AG10803 (cell line): ENCODE measurements at places on chromosomes 7 and 10.

DNA sequence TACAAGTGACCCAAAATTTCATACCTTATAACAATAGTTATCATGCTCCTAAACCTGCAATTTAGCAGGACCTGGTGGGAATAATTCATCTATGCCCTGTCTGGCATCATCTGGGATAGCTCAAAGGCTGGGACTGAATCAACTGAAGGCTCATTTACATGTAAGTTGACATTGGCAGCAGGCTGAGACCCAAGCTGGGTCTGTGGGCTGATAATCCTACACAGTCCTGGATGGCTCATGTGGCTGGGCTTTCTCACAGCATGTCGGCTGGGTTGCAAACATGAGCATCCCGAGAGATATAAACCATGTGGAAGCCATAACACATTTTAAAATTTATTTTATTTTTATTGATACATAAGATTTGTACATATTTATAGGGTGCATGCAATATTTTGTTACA, 19.5 kb upstream of the ABCB5 start:
- DNase-seq: no peak

DNA sequence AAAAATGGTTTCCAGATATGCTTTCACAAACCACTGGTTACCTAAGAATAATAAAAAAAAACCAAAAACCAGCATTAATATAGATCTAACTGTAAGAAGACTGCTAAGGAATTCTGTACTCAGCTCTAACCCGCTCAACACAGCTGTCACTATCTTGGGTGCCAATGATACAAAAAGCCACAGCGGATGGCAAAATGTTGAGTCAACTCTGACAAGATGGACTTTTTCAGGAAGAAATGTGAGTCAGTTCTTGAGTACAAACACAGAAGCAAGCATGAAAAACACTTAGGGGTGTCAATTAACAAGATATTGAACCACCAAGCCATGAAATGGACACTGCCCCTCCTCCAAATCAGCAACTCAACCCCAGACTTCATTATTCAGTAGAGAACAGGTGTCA, 55.0 kb downstream of the CTTNBP2 start:
- DNase-seq: no peak

DNA sequence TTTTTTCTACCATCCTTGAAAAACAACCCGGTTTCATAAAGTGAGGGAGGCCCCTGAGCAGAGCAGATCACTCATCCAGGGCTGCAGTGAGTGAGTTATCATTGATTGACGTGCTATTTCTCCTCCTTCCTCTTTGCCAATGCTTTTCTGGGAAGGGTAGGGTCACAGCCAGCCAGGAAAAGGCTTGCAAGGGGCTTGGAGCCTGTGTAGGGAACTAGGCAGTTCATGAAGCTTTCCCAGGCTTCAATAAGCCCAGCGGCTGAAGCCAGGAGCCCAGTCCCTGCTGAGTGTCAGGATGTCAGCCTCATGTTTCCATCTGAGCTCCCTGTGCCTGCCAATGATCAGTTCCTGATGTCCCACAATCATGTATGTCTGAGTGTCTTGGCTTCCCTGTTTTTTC, 584.7 kb downstream of the GALNT17 start:
- DNase-seq: no peak

GRCh38 chr7:115662120-115662519, 368.4 kb downstream of the TFEC start:
- DNase-seq: peak; percentile 17

DNA sequence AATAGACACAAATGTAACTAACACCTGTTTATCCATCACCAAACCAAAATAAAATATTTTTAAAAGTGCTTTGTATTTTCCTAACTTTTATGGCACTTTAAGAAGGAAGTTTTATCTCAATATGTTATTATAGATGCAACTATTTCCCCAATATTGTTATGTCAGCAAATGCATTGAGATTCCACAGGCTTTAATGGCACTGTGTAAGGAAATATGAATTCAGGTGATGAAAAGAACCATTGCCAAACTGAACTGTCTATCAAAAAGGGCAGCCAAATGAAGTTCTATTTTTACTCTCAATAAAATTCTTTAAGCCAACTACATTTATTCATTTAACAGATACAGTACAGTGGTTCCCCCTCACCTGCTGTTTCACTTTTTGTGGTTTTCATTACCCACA, 67.2 kb upstream of the OIT3 start:
- no peak for DNase-seq

DNA sequence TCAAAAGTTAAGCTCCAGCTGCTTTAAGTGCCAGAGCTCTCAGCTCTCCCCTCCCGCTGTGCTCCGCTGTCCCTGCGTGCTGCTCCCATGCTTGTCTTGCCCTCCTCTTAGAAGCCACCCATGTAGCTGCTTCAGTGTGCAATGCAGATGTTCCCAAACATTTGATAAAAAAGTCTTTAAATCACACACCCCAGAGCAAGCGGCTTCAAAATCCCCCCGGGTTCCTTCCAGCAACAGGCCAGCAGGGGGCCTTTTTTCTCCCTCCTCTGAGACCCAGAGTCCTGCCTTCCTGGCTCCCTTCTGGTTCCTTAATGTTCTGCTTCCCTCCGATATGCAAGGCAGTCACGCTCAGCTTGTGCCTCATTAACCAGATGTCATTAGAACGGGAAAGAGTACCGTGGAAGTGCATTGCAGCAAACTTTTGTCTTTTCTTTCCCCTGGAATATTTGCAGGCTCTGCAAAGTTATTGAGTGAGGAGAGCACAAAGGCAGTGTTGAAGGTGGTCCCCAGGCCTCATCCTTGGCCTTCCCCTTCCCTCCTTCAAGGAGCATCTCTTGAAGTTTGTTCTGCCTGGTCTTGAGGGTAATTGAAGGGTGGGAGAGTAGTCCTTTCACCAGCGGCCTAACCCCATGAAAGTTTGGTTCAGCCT, 25.5 kb downstream of the LDB3 start:
- DNase-seq: peak; percentile 78

DNA sequence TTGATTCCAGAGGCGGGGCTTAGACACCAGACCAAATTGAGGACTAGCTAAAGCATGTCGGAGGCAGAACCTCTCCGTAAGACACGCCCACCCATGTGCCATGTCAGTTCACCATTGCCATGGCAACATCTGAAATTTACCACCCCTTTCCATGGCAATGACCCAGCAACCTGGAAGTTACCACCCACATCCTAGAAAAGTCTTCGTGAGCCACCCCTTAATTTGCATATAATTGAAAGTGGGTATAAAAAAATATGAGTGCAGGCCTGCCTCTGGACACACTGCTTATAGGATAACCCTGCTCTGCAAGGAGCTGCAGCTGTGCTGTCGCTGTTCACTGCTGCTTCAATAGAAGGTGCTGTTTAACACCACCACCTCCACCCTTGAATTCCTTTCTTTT, 28.0 kb downstream of the TMEM270 start:
- DNase-seq: no peak

- no peak for DNase-seq
These were observed 33.5 kb upstream of the CCSER2 start for GRCh38 chr10:84294766-84295447.

DNA sequence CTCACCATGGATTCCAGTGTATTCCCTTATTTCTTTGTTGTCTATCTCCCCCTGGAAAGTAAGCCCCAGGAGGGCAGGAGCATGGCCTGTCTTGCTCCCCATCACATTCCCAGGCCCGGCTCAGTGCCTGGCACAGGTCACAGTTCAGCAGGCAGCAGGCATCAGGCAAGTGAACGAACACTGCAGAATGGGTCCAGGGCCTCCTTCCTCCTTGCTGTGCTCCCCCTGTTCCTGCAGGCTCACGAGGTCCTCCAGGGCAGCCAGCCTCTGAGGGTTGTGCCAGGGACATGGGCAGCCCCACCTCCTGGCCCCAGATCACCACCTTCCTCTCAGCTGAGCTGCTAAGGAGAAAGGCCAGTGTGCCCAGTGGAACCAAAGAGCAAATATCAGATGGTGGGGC, 41.8 kb downstream of the PDLIM1 start:
- no peak for DNase-seq

GRCh38 chr10:6233725-6234277, 31.1 kb downstream of the PFKFB3 start:
- no peak for DNase-seq

GRCh38 chr7:126702242-126703016, 550.3 kb downstream of the GRM8 start:
- peak; percentile 18 for DNase-seq

DNA sequence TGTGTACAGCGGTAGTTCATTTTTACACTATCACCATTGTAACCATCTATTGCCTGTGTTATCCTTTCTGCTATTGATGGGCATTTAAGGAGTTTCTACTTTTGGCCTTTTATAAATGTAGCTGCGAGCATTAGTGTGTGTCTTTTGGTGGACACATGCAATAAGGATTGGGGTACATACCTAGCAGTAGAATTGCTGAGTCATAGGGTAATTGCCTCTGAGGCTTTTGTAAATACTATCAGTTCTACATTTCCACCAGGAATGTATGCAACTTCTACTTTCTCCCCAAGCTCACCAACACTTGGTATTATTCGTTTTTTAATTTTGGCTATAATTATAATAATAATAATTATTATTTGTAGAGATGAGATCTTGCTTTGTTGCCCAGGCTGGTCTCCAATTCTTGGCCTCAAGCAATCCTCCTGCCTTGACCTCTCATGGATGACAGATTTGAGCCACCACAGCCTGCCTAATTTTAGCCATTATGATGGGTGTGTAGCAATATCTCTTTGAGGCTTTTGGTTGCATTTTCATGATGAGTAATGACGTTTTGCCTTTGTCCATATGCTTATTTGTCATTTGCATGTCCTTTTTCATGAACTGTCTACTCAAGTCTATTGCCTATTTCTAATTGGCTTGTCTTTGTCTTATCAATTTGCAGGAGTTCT, 277.0 kb downstream of the ACTR3B start:
- DNase-seq: no peak

DNA sequence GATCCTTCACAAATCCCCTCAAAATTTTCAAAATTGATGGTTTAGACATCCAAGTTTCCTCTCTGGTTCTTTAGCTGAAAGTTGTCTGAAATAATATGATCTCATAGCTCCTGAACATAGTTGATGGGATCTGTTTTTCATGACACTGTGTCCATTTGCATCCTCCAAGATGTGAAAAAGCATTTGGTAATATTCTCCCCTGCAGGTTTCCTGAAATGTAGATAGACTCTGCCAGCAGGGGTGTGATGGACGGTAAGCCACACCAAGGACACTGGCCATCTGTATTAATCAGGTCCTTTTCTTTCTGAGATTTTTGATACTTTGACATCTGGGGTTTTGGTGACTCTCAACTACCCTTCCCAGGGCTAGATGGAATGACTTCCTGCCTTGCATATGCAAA, 79.6 kb upstream of the GRB10 start:
- DNase-seq: no peak

DNA sequence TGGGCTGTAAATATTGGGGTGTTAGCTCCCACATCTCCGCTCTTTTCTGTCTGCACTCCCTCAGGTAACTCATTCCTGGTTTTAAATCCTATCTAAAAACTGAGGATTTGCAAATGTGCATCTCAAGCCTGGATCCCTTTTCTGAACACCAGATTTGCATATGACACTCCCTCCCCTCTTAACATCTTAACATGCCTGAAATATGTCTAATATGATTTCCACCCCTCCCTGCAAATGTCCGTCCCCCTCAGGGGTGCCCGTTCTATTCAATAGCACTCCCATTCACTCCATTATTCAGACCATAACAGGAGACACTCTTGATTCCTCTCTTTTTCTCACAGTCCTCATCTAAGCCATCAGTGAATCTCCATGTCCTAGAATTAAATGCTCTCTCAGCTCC, 8.3 kb upstream of the CALD1 start:
- DNase-seq: no peak

- peak; percentile 75 for DNase-seq
These were observed 91.0 kb downstream of the ZMIZ1 start for GRCh38 chr10:79159785-79160184.

DNA sequence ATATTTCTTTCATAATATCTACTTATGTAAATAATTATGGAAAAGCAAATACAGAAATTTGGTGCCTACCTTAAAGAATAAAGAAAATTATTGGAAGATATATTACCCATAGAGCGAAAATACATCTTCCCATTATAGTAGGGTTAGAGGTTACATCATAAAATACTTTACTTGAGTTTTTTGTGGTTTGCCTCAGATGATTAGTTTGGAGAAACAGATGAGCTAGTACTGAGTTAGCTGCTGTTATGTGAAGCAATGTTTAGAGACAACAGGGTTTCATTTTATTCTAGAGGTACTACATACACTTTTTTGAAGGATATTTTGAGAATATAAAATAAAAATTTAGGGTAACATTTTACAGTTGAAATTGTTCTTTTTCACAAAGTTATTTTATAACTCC, 2.9 kb upstream of the MLLT10 start:
- peak; percentile 80 for DNase-seq

- DNase-seq: peak; percentile 79
These were observed 1.0 kb downstream of the UBTD1 start for GRCh38 chr10:97499561-97500296.

- DNase-seq: no peak
These were observed 245.2 kb downstream of the BUB3 start for GRCh38 chr10:123399276-123399839.

- peak; percentile 9 for DNase-seq
These were observed 315.3 kb downstream of the LHFPL3 start for GRCh38 chr7:104643587-104644217.

DNA sequence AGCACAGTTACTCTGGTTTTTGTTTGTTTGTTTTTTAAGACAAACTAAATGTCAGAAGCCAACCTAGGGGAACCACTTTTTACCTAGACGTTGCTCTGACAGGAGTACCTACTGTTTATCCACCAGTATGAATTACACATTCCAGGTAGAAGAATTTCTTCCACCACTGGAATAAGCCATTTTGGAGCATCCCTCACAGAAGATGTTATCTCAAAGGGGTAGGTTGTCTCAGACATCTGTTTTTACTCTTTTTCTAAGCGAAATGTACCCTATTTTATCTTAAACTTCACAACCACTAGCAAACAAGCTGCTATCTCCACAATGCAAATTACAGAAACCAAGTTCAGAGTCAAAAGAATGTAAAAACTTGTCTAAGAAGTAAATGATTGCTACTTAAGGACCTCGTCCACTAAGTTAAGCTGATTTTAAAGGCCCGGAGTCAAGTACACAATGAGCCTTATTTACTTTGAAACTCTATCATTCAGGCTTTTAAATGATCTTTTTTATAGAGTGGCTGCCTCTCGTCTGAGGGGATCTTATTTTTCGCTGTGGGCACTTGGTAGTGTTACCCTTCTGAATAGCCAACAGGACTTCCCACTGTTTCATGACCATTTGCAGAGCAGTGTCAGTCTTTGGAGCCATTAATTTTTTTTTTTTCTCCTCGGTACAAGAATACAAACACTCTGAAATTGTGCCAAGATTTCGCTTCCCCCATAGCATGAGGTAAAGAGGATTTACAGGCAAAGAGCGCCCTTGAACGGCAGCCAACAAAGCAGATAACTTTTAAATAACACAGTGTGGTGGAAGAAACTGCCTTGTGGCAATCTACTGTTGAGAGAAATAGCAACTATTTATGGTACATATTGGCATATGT, 15.7 kb upstream of the ARMC3 start:
- no peak for DNase-seq

DNA sequence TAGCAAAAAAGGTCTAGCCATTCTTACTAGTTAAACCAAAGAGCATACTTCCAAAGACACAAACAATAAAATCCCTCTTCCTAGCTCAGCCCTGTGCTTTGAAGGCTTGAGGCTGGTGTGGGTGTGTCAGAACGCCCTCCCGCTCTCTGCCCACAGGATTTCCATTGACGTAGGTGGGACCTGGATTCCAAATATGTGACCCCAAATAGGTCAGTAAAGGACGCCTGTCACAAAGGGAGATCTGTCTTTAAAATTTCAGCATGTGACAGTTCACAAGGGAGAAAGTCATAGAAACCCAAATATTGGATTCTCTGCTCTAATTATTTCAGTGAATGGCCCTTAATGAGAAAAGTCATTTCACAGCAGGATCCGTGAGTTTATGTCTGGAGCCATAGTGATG, 39.9 kb upstream of the LYZL1 start:
- no peak for DNase-seq
